ENCODE measurements at places on chromosomes 5 and 9. TPM values are rescaled to one million over a fixed set of nuclear protein-coding genes. Genes with fewer than 3 reads are reported as not detected.

- no peak for DNase-seq
Measured at GRCh38 chr5:116518423-116518822, 56.2 kb downstream of the SEMA6A start.

PCDHGA2 gene
- 0.69 TPM for total RNA-seq

LCNL1 gene
- total RNA-seq: not detected

CDH9 gene
- 0.68 TPM for total RNA-seq

GRCh38 chr9:12516573-12516972, 176.6 kb upstream of the TYRP1 start:
- no peak for DNase-seq

TPPP gene
- total RNA-seq: 3.6 TPM

- no peak for DNase-seq
Measured at GRCh38 chr5:126947146-126948010, 83.0 kb downstream of the MARCHF3 start.

DNA sequence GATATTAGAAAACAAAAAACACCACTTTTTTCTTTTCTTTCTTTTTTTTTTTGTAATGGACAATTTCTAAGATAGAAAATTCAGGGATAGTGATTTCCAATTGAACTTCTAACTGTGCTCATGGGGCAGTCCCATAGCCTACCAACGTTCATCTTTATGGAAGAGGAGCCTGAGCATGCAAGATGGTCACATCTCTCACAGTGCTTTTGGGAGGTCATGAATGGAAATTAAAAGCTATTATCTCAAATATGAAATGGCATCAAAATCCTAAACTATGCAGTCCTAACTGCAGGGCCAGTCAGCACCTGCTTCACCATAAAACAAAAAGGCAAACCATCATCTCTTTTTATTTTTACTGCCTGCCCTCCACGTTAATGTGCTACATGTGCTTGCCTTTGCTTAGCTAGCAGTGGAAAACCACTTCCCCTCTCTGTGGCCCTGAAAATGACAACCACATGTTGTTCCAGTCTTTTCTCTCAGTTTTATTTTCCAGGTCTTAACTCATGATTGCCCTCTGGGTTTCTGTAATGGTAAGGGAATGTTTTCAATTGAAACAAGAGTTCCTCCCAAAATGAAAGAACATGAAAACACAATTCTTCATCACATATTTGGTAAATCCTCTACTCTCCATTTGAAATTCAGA, 16.7 kb downstream of the IFNB1 start:
- DNase-seq: no peak

TRMO gene
- 13.9 TPM for total RNA-seq

GRCh38 chr9:108900176-108900575, 33.7 kb downstream of the ELP1 start:
- no peak for DNase-seq

GRCh38 chr5:173915310-173916014, 27.3 kb downstream of the CPEB4 start:
- DNase-seq: no peak

GRCh38 chr9:81321551-81321950, 367.8 kb downstream of the TLE1 start:
- DNase-seq: no peak

GRCh38 chr9:118230329-118230728, 526.1 kb downstream of the TLR4 start:
- DNase-seq: no peak

DNA sequence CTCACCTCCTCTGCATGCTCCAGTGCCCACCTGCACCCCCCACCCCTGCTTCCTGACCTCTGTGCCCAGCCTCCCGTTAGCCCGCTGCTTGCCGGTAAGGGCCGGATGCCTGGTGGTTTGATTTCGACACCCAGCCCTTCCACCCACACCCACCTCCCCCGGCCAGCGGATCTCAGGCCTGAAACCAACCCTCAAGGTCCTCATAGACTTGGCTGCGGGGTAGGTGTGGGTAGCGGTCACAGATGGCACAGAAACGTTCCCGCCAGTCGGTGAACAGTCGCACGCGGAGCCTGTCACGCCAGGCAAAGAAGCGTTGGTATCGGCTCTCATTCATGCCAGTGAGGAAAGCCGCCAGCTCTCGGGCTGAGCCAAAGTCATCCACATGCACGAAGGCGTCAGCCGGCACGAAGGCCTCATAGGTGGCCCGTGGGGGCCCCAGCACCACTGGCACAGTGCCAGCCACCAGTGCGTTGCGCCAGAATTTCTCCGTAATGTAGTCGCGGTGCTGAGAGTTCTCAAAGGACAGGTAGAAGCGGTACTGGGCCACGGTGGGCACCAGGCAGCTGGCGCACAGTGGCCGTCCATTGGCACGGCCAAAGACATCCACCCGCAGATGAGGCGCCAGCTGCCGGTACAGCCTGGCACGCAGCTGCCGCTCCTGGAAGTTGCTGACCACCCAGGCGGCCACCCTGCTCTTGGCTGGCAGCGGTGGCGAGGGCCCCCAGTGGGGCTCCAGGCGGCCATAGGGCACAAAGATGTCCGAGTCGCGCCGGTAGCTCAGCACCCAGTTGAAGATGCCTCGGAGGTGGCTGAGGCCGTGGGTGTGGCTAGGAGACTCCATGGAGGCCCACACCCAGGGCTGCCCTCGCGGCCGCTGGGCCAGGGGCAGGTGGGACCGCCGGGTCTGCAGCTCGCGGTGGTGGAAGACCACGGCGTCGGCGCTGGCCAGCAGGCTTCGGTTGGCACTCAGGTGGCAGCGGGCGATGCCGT, 1.1 kb downstream of the FUT7 start:
- DNase-seq: no peak

DNA sequence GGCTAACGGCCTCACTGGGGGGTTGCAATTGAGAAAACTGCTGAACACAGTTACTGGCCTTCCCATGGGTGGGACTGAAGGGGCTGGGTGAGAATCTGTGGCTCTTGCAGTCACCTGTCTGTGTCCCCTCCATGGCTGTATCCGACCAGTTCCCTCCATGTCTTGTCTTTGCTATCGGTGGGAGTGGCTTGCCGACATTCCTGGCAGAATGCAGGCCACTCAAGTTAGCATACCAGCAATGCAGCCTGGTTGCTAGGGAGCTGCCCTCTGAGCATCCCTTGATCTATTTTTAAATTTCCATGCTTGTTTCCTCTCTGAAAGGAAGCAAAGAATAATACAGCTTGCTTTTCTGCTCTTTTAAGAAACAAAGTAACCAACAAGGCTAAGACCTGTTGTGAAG, 1509.7 kb upstream of the WWC1 start:
- DNase-seq: no peak

DNA sequence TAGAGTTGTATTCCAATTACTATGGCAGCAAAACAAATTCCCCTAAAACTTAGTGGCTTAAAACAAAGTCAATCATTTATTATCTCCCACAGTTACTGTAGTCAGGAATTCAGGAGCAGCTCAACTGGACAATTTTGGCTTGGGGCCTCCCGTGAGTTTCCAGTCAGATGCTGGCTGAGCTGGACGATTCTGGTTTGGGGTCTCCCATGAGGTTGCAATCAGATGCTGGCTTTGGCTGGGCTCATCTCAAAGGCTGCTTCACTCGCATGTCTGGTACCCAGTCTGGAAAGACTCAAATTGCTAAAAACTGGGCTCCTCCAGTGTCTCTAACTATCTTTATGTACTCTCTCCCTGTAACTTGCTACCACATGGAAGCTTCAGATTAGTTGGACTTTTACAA, 130.1 kb downstream of the C5orf15 start:
- no peak for DNase-seq

DNA sequence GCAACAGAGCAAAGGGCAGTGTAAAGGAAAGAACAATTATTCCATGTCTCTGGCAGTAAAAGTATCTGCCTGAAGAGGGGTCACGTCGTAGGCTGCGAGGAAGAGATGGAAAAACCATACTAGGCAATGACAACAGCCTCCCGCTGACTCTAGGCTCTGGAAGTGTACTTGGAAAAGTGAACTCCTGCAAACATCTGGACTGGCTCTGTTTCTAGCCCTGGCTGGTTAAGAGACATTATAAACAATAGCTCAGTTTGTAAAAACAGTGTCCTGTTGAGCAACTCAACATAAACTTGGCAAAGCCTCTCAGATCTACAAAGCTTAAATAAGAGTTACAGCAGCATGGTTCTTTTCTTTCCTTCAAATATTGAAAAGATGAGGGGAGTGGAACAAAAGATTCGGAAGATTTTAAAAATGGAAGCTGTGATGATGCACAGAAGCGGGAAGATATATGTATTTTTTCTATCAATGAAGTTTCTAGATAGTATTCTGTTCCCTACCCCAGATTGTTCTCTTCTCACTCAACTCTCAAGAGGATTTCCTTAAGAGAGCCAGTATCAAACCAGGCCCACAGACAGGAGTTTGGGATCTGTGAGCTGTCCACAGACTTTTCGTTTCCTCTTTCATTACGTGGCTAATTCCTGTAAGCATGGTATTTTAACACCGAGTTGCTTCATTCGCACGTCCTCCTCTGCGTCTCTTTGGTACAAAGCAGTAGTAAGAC, 79.4 kb downstream of the SPTLC1 start:
- DNase-seq: no peak

OBP2A gene
- not detected for total RNA-seq

DNA sequence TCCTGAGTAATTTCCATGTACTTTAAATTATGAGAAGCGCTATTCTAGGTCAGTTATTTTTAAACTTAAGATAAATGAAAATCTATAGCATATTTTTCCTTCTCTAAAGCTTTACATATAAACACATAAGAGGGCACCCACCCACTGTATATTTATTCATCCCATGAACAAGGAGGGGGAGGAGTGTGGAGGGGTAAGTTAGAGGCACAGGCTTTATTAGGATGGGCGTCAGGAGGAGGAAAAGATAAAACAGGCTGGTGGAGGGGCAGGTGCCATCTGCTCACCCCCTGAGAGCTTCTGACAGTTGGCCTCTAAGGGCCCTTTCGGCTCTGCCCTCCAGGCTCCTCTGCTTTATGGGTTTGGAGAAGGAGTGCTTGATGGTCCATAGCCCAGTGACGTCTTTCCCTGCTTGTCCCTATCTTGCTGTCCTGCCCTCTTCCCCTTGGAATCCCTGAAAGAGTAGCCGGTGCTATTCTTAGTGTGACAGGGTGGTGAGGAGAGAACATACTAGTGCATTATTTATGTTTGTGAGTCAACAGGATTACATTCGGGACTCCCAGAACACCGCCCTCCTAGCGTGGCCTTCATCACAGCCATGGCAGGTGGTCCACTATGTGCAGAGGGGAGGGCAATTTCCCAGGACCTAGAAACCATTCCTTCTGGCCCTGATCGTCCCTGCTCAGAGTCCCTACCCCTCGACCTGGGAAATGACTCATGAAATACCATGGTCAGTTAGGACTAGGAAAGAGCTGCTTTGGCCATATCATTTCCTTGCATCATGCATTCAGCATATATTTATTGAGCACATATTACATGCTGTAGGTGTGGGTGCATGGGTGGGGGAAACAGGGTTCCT, 7.9 kb upstream of the SYNPO start:
- DNase-seq: no peak

ARHGEF39 gene
- total RNA-seq: 14.2 TPM

CLIC3 gene
- 38.6 TPM for total RNA-seq

GABRA1 gene
- total RNA-seq: 1.8 TPM

CKMT2 gene
- 4.3 TPM for total RNA-seq

- no peak for DNase-seq
Measured at GRCh38 chr5:94993491-94993890, 291.4 kb downstream of the MCTP1 start.

- no peak for DNase-seq
Measured at GRCh38 chr9:116405321-116405720, 251.7 kb downstream of the PAPPA start.

DNA sequence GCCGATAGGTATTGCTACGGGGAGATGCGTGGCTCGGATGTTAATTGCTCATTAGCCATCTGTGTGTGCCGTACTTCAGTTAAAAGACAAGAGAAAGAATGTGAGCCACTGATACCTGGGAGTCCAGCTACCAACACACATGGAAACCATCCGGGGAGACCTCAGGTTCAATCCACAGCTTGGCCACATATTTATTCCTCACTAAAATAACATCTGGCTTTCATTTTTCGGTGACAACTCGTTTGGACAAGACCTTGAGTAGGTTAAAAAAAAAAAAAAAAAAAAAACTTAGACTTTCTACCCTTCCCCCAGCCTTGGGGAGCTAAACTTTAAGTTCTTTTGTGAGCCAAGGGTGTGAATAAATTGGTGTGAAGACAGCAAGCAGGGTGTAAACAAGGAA, 84.1 kb downstream of the SLIT3 start:
- DNase-seq: no peak

SHISAL2B gene
- total RNA-seq: 0.63 TPM

NAIP gene
- 16.4 TPM for total RNA-seq

- DNase-seq: no peak
Measured at GRCh38 chr9:93830012-93830596, 125.1 kb downstream of the BARX1 start.

GRCh38 chr5:126096442-126097006, 326.7 kb upstream of the GRAMD2B start:
- no peak for DNase-seq

DNA sequence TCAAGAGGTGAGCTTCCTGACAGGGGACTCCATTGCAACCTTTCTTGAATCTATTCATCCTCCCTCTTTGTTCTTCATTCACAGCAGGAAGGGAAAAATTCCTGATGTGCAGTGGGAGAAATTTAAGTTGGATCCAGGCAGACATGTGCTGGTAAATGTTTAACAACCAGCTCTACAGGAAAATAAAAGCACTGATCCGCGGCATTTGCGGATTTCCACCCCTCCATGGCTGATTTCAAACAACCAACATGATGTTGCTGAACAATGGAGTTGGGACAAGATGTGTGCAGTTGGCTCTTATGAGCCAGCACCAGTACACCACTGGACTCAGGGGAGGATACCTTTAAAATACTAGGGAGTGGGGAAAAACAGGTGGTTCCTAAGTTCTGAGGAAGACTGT, 47.0 kb downstream of the SPRY4 start:
- no peak for DNase-seq

GHR gene
- total RNA-seq: 6.5 TPM

GRCh38 chr5:157269761-157270272, 3.9 kb downstream of the CYFIP2 start:
- no peak for DNase-seq

- DNase-seq: no peak
Measured at GRCh38 chr9:28718226-28718625, 1144.9 kb upstream of the C9orf72 start.

GRCh38 chr9:34034698-34035065, 14.0 kb downstream of the UBAP2 start:
- no peak for DNase-seq

GRCh38 chr9:121709798-121710197, 58.4 kb downstream of the DAB2IP start:
- DNase-seq: no peak

FUT7 gene
- total RNA-seq: not detected

DNA sequence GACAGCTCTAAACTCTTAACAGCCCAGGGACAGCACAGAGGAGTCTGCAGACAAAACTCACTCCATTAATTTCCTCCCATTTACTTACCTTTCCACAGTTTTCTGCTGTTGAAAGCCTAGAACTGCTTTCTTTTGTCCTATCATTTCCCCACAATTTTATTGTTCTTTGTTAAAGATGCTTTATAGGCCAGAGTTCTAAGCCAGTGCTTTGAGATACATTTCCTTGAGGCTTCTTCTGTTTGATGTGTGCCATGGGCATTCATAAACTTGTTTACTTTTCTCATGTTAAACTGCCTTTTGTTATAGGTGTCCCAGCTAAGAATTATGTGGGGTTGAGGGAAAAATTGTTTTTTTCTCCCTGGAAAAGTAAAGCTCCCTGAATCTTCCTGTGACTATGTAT, 25.9 kb upstream of the SUB1 start:
- no peak for DNase-seq

All from type B pancreatic cell (in vitro differentiated cells).